ENCODE measurements at places on chromosomes 4 and X. TPM values are rescaled to one million over a fixed set of nuclear protein-coding genes. Genes with fewer than 3 reads are reported as not detected.

CCDC110 gene
- 0.07 TPM for polyA plus RNA-seq

DNA sequence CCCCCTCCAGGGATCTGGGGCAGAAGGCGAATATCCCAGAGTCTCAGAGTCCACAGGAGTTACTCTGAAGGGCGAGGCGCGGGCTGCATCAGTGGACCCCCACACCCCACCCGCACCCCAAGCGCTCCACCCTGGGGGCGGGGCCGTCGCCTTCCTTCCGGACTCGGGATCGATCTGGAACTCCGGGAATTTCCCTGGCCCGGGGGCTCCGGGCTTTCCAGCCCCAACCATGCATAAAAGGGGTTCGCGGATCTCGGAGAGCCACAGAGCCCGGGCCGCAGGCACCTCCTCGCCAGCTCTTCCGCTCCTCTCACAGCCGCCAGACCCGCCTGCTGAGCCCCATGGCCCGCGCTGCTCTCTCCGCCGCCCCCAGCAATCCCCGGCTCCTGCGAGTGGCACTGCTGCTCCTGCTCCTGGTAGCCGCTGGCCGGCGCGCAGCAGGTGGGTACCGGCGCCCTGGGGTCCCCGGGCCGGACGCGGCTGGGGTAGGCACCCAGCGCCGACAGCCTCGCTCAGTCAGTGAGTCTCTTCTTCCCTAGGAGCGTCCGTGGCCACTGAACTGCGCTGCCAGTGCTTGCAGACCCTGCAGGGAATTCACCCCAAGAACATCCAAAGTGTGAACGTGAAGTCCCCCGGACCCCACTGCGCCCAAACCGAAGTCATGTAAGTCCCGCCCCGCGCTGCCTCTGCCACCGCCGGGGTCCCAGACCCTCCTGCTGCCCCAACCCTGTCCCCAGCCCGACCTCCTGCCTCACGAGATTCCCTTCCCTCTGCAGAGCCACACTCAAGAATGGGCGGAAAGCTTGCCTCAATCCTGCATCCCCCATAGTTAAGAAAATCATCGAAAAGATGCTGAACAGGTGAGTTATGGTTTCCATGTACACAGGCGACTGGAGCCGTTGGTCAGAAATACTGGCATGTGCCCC lies at the start of gene CXCL1:
Gene CXCL1, plus strand, starts transcription at position 264 of the 926 bp plus-strand sequence. Its CDS starts 78 bp downstream, at position 342.
- peak; percentile 36 for DNase-seq

DNA sequence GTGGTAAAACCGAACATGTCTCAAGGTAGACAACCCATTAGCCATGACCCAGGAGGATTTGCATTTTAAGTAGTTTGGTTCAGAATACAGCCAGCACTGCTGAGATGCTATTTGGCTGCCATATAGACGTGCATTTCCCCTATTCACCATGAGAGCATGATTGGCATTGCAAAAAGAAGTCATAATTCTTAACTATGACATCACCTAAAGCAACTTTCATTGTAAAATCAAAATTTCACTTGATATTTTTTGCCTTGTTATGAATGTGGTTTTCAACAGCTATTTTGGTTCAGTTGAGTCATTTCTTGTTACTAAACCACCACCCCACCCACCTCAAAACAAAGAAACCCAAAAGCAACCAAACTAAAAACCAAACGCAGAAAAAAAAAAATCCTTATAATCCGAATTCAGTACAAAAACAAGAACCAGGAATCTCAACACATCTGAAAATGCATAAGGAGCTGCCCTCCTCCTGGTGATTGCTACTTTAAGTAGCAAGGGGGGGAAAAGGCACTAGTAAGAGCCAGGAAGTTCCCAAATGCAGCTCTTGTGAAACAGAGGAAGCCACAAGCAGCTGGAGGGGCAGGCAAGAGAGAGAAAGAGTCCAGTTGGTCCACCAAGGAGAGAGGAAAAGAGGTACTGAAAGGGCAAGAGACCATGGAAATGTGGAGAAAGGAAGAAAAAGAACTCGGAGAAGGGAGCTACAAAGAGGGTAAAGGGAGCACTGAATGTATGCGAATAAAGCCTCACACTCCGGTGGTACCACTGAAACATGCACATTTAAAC lies 3.1 kb downstream of the SLITRK4 start:
- DNase-seq: no peak

- no peak for DNase-seq
Measured at GRCh38 chr4:86536151-86536550, 58.0 kb upstream of the PTPN13 start.

DNA sequence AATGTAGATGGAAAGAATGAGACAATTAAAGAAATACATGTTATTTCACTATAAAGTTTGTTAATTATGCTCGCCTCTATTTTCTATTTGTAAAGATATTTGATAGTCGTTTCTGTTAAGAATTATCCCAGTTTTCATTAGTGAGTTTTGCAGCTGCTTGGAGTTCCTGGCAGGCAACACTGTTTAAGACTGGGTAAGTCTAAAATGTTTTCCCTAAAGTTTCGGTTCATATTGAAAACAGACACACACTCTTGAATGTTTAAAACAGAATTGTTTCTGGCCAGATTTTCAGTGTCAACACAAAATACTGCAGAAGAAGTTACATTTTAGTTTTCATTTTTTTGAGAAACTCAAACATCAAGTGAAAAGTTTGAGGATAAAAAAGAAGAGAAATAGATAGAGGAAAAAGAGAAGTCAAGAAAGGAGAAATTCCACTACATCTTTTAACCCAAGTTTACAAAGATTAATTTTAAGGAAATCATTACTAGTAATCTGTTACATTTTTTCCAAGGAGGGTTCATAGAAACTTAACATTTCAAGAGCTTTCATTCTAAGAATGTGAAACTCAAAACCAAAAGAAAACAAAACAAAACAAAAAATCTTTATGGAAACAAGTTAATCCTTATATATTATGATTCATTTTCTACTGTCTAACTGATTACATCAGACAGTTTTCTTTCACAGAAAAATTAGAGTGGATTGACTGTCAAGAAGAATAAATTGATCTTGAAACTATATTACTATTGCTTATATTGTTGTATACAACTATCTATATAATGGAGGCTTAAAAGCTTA lies 305.5 kb downstream of the FAT4 start:
- no peak for DNase-seq

DNA sequence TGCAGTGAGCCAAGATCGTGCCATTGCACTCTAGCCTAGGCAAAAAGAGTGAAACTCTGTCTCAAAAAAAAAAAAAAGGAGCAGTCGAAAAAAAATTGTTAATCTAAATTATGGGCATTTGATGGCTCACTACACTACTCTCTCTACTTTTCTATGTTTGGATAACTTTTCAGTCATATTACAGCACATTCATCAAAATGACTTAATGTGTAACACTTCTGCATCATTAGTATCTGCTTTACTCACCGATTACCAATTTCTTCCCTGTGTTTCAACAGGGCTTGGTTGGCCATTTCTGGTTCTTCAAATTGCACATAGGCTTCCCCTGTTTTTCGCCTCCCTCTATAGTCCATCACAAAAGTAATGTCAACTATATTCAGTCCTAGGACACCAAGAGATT lies 8.4 kb downstream of the GRSF1 start:
- DNase-seq: no peak

MAGEA12 gene
- not detected for polyA plus RNA-seq

GPR50 gene
- polyA plus RNA-seq: not detected

CLDN34 gene
- not detected for polyA plus RNA-seq

DNA sequence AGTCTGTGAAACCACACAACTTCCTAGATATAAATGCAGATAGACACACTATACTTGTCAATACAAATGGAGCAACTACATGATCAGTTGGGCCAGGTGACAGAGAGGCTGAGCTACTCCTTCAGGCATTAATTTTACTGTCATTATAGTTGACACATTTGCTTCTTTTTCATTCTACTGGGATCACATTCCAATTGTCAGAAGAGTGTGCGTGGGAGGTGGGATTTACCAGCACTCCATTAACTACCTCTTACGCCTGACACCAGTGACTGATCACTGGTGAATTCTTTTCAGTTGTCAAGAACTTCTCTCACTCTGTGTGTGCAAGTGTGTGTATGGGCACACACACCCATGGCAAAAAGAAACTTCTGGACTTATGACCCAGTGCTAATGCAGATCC lies 94.2 kb upstream of the DIAPH2 start:
- DNase-seq: no peak

SLAIN2 gene
- 69.5 TPM for polyA plus RNA-seq

DUX4 gene
- polyA plus RNA-seq: not detected

DNA sequence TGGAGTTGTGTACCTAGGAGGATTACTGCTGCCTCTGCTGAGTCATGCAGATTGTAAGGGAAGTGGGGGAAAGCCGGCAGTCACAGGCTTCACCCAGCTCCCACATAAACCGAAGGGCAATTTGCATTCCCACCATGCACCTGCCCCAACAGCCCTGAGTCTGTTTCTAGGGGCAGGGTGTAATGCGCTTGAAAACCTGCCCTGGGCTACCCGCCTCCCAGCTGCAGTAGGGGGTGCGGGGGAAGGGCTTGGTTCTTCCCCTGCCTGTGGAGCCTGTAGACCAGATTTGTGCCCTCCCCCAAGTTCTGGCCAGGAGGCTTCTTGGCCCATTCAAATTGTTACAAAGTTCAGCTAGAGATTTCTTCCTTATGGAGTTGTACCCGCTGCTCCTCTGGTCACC lies 269.2 kb upstream of the DDX53 start:
- DNase-seq: no peak

FHIP1A gene
- 5.0 TPM for polyA plus RNA-seq

GDPD2 gene
- 0.01 TPM for polyA plus RNA-seq

NHS gene
- polyA plus RNA-seq: 0.09 TPM

PDCL2 gene
- not detected for polyA plus RNA-seq

GRCh38 chrX:12440246-12440645 lies 302.0 kb downstream of the FRMPD4 start:
- DNase-seq: no peak

DNA sequence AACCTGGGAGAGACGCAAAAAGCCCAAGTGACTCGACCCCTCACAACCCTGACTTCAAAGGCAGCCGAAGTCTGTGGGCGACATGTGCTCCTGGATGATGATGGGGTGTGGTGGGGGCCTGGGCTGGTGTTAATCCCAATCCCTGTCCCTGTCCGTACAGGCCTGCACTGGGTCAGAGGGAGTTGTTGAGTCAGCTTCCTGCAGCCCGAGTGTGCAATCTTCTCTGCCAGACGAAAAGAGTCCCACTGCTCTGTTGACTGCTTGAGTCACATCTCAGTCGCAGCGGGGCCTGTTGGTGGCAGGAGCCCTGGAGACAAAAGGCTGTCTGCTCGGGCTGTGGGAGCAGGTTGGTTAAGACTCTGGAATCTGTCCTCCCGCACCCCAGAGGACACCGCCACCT lies 10.3 kb downstream of the FAM3A start:
- no peak for DNase-seq

GRCh38 chr4:20625426-20625825 lies 74.8 kb upstream of the PACRGL start:
- peak; percentile 16 for DNase-seq

- no peak for DNase-seq
Measured at GRCh38 chrX:136941396-136942337, 61.1 kb upstream of the RBMX start.

- no peak for DNase-seq
Measured at GRCh38 chr4:180285796-180286195, 1957.4 kb upstream of the TENM3 start.

DNA sequence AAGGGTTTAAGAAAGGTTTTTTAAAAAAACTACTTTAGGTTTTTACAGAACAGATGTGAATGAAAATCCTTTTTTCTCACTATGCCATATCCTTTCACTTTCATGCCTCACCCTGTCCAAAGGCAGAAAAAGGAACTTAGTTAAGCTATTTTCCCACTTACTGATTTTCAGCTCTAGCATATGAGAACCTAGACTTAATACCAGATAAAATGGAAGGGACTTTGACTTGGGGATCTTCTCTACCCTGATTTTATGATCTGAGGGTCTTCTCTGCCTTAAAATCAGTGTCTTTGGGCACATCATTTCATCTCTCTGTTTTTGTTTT lies 42.4 kb downstream of the FNIP2 start:
- no peak for DNase-seq

Measured in psoas muscle (tissue), 8 donors.